ENCODE measurements at places on chromosomes 2 and 18.

DNA sequence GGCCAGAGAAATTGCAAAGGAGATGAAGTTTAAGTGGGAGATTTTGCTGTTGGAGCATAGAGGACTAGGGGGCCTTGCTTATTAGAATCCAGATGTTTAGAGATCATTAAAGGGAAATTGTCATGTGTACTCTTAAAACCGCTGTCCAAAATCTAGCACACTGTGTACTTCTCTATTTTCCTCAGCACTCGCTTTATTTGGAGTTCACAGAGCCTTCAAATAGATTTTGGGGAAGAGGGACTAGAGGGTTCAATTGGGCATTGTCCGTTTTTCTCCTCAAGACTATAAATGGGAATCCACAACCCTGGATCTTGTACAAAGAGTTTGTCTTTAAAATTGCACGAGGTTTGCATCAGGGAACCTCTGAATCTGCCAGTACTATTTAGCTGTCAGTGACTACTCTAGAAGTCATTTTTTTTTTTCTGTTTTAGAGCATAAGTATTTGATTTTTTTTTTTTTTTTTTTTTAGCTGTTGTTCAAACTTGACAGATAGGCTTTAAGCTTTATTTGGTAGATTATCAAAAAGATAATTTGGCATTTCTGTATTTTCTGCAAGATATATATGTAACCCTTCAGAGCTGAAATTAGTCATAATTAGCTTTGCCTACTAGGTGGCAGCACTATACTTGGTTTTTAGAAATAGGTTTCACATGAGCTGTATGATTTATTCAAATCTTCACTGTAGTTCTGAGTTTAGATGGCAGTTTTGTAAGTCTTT is 14.2 kb downstream of the PMS1 start:
- DNase-seq = peak; percentile 18

DNA sequence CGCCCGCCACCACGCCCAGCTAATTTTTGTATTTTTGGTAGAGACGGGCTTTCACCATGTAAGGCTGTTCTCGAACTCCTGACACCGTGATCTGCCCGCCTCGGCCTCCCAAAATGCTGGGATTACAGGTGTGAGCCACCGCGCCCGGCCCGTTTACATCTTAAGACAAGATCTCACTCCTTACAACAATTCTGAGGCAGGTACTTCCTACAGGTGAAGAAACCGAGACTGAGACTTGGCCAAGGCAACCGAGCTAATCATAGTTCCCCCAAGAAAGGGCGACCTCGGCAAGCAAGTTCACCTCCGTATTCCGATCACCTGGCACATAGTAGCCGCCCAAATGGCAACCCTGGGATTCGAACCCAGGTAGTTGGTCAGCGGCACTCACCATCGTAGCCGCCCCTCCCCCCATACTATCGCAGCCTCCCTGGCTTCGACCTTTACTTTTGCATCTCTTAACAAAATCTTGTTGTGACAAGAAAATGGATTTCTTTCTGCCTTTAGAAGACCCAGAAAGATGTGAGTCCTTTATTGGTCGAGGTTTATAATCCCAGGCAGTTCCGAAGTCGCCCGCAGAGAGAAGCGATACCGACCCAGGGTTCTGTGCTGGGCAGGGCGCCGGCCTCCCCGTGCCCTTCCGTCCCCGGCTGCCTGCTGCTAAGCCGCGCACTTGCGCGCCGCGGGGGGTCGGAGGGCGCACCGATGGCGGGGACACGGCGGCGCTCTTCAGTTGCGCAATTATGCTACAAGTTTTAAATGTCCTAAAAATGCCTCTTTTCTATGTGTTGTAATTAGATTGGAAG is 1.1 kb upstream of the FZD5 start:
- DNase-seq = no peak

GRCh38 chr18:45106331-45106774 is 425.7 kb downstream of the SETBP1 start:
- DNase-seq = no peak

GRCh38 chr18:12907258-12907925 is 23.4 kb upstream of the PTPN2 start:
- no peak for DNase-seq

DNA sequence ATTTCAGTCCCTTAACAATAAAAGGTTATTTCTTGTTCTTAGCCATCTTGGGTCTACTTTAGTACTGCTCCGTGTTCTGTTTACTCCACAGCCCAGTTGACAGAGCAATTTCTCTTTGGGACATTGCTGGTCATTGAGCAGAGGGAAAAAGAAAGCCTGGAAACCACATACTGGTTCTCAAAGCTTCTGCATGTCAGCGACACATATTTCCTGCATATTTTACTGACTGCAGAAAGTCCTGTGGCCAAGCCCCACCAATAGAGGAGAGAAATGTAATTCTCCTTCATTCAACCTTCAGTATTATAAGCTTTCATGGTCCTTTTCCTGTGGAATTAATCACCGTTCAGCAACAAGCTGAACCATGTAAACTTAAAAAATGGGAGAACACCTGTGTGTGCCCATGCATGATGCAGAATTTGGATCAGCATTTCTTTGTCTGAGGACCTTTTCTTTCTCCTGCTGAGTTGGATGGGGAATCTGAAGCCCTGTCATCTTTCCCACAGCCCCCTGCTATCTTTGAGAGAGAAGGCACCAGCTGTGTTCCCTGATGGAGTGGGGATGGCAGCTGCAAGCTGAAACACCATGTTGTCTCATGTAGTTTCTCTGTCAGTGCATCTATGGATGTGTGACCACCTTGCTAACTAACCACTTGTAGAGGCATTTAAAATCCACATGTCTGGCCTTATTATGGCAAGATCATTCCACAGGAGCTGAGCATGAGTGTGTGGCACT is 431.6 kb downstream of the MEIS1 start:
- DNase-seq = no peak

GRCh38 chr2:85698184-85698879 is 4.2 kb downstream of the GNLY start:
- no peak for DNase-seq

DNA sequence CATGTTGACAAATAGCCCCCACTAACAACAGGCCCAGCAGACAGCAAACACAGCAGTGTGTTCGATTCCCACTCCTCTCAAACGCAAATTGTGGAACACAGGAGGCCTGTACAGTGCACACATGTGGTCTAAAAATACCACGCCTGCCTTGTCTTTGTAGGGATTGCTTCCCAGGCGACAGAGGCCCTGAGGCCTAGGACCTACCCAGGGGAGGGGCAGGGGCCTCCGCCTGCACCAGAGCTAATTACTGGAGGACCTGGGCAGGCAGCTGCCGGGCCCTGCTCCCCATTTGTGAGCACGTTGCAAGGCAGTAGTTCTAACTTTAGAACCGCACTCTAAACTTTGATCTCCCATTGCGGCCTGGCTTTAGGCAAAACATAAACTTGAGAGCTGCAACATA is 316.0 kb downstream of the TXNL1 start:
- no peak for DNase-seq

DNA sequence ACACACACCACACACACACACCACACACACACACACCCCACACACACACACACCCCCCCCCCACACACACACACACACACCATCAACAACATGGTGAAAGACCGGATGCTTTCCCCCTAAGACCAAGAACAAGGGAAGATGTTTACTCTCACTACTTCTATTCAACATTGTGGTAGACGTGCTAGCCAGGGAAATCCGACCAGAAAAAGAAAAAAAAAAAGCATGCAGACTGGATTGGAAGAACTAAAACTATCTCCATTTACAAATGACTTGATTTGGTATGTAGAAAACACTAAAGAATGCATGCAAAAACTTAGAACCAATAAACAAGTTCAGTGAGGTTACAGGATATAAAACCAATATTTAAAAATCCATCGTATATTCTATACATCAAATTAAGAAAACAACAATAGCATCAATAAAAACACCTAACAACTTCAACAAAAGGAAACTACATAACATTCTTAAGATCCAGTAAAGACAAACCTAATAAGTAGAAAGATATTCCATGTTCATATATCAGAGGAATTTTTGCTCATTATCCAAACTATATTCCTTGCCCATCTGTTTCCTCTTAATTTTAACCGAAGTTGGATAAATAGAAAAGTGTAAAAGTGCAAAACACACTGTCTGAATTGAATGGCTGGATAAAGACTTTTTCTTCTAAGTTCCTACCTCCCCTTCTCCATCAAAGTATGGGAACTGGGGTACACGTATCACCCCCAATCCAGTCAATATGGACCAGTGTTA is 51.5 kb upstream of the RNU4ATAC start:
- DNase-seq = no peak

- peak; percentile 24 for DNase-seq
Measured at GRCh38 chr18:55179835-55180234, 220.6 kb upstream of the CCDC68 start.

- no peak for DNase-seq
Measured at GRCh38 chr18:24022161-24022560, 7.6 kb downstream of the TTC39C start.

DNA sequence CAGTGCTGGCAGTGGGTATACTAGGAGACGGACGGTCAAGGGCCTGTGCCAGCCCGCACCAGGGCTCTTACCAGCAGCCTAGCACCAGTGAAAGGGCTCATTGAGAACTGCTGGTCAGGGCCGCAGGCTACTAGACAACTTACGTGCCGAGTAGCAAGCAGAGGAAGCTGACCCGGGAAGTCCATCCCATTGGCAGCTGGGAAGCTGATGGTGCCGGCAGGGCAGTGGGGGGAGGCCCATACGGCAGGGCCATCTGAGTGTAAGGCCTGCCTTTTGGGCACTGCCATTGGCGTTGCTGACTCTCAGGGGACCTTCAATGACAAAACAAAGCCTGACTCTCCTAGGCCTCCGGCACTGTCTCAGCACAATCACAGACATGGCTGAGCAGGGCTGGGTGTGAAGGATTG is 20.6 kb downstream of the EFR3B start:
- no peak for DNase-seq

DNA sequence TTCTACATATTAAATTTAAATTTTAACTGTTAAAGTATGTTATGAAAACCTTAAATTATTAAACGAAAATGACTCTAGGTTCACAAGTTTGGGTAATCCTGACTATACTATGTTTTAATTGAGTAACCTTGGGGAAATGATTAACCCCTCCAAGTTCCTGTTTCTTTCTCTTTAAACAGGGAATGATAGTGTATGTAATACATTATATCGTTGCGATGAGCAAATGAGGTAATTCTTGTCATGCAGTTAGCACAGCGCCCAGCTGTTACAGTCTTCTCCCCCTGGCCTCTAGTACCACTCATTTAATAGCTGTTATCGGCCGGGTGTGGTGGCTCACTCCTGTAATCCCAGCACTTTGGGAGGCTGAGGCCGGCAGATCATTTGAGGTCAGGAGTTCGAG is 80.4 kb downstream of the MTA3 start:
- DNase-seq = no peak

DNA sequence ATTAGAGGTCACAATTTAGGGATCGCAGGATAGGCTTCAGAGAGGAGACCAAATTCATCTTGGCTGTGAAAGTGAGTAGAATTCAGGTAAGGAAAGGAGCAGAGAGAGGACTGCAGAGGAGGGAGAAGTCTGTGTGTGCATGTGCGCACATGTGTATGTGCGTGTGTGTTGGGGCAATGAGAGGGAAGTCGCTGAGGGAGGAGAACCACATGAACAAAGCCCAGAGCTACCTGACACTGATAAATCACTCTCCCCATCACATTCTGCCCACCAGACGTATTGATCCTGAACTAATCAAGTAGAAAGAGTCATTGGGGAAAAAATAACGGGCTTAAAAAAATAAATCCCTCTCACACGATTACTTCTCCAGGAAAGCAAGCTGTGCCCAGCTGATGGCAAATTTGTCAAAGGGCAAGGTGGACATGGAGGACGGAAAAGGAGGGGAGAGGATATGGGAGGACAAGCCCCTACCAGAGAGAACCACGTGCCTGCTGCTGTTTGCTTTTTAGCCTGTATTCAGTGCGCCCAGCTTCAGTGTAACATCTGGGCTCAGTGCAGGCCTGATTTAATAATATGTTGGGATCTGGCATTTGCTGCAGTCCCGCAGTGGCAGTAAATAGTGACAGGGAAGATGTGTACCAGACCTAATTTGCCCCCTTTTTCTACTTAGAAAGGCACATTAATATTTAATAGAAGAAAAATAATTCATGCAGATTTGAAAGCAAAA is 307.5 kb downstream of the C1D start:
- DNase-seq = no peak

DNA sequence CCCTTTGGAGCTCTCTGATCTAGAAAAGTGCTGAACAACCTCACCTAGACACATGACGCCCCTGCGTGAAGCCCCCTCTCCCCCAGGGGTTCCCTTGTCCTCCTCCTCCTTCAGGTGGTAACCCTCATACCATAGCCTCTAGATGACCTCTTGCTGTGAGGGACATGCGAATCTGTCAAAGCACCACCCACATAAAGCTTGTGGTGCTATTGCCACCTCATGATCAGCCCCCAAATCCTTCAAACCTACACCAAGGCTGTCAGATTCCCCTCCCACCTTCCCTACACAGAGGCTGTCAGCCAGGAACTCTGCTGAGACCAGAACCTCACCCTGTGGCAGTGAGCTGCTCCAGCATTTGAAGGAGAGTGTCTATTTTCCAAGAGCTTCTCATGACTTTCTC is 43.1 kb upstream of the TEX51 start:
- DNase-seq = no peak

- no peak for DNase-seq
Measured at GRCh38 chr2:136809998-136810397, 44.7 kb downstream of the THSD7B start.

DNA sequence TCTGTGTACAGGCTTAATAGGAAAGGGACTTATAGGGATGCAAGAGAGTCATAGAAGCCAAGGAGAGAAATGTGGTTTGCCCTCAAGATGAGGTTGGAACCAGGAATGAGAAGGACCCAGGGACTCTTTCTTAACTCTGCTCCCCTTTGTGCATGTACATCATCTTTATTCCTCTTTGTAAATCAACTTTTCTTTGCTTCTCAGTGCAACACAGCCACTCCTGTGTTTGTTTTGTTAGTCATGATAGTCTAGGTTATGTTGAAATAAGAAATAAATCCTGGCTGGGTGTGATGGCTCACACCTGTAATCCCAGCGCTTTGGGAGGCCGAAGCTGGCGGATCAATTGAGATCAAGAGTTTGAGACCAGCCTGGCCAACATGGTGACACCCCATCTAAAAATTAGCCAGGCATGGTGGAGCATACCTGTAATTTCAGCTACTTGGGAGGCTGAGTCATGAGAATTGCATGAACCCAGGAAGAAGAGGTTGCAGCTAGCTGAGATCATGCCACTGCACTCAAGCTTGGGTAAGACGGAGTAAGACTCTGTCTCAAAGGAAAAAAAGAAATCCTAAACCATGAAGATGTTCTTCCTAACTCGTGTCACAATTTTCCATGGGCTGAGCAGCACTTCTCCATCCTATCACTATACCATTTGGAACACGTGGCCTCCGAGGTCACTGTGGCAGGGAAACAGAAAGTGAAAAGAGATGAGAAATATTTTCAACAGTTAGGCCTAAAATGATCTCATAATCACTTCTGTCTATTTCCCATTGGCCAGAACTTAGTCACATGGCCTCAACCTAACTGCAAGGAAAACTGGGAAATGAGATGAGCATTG is 73.0 kb upstream of the TMEM17 start:
- peak; percentile 72 for DNase-seq

- no peak for DNase-seq
Measured at GRCh38 chr2:16609786-16610185, 55.8 kb downstream of the CYRIA start.

GRCh38 chr2:42787788-42788477 is 4.5 kb downstream of the HAAO start:
- no peak for DNase-seq
